Aortic smooth muscle cell (primary cell): ENCODE measurements at places on chromosomes 16 and 17. TPM values are rescaled to one million over a fixed set of nuclear protein-coding genes. Genes with fewer than 3 reads are reported as not detected.

The RAB26 gene
- total RNA-seq: 2.0 and 2.4 TPM in 2 replicates

The GRAP gene
- 0.25 and 0.79 TPM in 2 replicates for total RNA-seq

The KRTAP3-2 gene
- not detected in 2 replicates for total RNA-seq

The DNAH9 gene
- not detected in 2 replicates for total RNA-seq

The TPSD1 gene
- not detected in 2 replicates for total RNA-seq

The SLX4 gene
- total RNA-seq: 2.6 and 2.9 TPM in 2 replicates

The ZG16 gene
- not detected in 2 replicates for total RNA-seq

The GALNS gene
- 17.2 and 19.8 TPM in 2 replicates for total RNA-seq
